ENCODE measurements at places on chromosomes 2 and 18.

DNA sequence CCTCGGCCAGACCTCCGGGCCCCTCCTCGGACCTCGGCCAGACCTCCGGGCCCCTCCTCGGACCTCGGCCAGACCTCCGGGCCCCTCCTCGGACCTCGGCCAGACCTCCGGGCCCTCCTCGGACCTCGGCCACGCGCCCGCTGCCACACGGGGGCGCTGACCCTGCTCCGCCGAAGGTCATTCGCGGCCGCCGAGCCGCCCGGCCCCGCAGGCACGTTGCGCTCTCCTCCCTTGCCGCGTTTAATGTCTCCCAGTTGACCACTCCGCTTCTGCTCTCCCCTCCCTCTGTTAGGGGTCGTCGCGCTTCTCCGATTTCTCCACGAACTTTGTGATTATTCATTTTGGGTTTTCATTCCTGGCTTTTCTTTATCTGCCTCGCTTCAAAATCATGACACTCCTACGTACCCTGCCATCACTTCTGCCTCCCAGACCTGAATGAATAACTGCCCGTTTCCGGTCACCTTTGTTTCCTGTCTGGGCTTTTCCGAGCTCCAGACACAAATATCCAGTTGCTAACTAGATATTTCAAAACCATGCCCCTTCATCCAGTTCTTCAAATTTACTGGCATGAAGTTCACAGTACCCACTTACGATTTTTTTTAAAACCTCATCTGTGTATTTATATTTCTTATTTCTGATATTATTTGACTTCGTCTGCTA is 14.8 kb upstream of the COLEC12 start:
- no peak for DNase-seq

GRCh38 chr2:237872178-237872887 is 12.9 kb downstream of the RAMP1 start:
- no peak for DNase-seq

DNA sequence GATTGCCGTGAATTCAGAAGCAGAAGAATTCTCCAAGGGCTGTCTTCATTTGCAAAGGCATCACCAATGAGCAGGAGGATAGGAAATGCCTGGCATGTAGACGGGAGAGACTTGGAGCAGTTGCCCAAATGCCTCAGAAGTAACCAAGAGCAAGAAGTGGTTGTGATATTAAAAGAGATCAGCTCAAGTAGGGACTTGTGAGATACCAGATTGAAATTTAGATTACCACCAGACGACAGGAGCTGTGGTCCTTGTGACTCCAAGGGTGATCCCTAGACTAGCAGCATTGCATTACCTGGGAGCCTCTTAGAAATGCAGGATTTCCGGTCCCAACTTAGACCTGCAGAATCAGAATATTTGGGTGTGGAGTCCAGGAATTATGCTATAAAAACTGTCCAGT is 228.6 kb upstream of the EPAS1 start:
- DNase-seq, result no peak

- no peak for DNase-seq
These were observed 324.8 kb upstream of the HS6ST1 start for GRCh38 chr2:128643221-128644065.

- DNase-seq, result no peak
These were observed 23.3 kb downstream of the MAPRE3 start for GRCh38 chr2:26993768-26994167.

- no peak for DNase-seq
These were observed 14.6 kb downstream of the TTR start for GRCh38 chr18:31606265-31606664.

- no peak for DNase-seq
These were observed 714.1 kb downstream of the KCNJ3 start for GRCh38 chr2:155412598-155412997.

DNA sequence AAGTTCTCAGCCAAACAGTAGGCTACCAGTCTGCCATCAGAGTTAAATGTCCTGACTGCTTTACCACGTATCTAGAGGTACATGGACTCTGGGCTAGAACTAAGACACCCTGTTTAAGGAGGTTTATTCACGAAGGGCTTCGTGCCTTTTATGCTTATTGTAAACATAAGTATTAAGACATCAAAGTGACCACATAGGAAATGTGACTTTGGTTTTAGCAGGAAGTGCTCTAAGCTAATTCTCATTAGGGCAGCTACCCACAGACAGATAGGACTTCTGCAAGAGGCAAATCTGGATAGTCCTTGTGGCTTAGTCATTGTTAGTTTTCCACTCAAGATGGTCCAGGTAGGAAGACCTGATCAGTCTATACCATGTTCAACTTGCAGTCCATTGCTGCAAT is 233.3 kb upstream of the MGAT5 start:
- DNase-seq, result no peak

DNA sequence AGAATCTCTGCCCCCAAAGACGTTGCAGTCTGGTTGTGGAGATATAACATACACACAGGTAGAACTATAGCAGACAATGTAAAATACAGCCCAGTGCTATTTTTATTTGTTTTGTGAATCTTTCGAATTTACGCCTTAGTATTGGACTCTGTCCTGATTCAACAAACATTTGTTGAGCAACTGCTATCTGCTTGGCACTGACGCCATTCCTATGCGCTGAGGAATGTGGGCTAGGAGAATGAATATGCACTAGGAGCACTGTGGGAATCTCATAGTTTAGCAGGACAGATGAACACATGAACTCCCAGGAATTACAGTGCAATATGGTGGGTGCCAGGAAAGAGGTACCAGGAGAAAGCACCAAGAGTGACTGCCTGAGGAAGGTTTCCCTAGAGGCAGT is 181.7 kb upstream of the SIX3 start:
- DNase-seq, result no peak

DNA sequence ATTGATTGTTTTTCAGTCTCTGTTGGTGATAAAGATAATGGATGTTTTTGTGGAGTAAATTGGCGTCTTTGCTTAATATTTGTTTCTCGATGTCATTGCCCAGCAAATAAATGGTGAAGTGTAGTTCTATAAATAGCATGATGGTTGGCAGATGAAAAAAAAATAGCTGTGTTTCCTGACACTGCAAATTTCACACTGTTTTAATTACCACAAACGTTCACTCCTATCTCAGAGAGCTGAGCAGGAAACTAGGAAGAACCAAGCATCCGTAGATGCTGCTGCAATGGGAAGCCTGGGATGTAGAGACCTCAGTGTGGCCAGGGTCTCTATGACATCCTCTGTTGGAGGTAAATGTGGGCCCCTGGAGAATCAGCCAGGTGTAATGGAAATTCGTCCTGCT is 183.2 kb downstream of the CYRIA start:
- DNase-seq, result no peak

- no peak for DNase-seq
These were observed 185.8 kb downstream of the VAPA start for GRCh38 chr18:10099539-10100140.

DNA sequence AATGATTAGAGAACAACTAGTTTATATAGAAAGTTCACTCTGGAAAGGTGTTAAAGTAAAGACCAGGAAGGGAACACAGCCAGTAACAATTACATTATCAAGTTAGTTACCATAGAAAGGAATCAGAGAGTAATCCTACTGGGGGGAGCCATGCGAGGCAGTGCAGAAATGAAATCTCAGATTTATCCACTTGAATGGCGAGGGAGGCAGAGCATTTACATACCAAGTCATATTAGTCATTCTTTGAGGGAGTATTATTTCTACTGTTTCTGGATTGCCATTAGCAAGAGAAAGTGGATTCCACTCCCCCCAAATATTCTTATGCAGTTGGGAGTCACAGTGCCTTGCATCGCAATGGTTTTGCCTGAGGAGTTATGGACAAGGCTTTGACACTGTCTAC is 472.7 kb upstream of the TRIB2 start:
- DNase-seq, result no peak

DNA sequence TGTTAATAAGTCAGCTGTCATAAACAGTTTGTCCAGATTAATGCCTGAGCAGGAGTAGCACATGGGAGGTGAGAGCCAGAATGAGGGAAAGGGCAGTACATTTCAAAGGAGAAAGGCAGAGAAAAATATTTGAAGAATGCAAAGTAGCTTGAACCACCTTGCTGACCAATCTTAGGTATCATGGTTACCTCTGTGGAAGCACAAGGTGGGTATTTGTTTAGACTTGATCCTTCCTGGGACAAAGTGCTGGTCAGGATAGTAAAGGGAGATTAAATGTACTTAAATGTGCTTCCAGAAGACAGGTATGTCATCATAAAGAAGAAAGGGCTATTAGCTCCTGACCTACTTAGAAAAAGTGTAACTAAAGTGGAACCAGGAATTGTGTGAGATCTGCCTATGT is 105.0 kb downstream of the LRRTM1 start:
- no peak for DNase-seq

- no peak for DNase-seq
These were observed 1273.6 kb upstream of the SLC39A10 start for GRCh38 chr2:194383401-194383800.

GRCh38 chr2:46939626-46940359 is 24.2 kb upstream of the MCFD2 start:
- DNase-seq, result no peak
